ENCODE measurements at places on chromosomes 13 and 19.

DNA sequence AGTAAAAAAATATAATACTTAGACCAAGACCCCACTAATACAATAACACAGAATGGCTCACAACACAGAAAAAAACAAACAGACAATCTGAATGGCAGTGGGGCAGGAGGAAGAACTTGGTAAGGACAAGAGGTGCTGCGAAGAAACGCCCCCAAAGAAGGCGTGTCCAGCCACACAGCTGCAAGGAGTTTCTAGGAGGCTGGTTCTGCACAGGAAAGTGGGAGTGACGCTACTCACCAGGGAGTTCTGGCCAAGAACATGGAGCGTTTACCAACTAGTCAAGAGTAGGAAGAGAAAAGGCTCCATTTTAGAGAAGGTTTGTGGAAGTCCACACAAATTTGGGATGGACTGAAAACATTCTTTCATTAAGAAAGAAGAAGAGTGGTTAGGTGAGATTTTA, 95.3 kb upstream of the SLC15A1 start:
- no peak for DNase-seq

DNA sequence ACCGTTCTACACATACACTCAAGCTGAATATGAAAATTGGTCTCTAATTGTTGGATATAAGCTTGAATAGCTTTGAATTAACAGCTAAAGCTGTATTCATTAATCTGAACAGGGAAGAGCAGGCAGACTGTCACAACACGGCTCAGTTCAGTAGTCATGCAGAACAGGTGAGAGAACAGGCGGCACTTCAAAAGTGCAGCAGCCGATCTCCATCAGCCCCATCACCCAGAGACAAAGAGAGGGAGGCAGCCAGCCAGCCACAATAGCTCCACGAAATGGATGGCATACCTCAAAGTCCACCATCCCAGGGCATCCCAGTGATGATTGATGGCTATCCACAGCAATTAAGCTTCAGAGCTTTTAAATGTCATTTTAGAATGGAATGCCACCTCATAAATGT, 419.2 kb downstream of the OLFM4 start:
- no peak for DNase-seq

DNA sequence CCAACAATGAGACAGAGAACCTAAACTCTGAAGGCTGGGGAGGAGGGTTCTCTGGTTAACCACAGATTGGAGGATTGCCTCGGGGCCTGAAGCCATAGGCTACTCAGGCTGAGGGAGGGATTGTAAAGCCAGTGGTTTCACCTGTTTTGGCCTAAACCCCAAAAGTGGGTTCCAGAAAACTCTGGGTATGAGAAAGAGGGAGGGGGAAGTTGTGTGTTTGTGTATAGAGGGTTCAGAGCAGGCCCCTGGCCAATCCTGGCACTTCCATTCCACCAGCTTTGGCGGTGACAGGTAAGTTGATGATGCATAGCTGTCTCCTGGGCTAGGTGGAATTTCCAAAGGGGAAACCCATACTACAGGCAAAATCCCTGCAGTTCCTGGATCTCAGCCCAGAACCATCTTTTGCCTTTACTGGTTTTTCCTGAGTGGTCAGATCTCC, 13.5 kb upstream of the CCDC97 start:
- no peak for DNase-seq

- peak; percentile 98 for DNase-seq
Measured at GRCh38 chr19:11535792-11536595, 2.7 kb upstream of the CNN1 start.

DNA sequence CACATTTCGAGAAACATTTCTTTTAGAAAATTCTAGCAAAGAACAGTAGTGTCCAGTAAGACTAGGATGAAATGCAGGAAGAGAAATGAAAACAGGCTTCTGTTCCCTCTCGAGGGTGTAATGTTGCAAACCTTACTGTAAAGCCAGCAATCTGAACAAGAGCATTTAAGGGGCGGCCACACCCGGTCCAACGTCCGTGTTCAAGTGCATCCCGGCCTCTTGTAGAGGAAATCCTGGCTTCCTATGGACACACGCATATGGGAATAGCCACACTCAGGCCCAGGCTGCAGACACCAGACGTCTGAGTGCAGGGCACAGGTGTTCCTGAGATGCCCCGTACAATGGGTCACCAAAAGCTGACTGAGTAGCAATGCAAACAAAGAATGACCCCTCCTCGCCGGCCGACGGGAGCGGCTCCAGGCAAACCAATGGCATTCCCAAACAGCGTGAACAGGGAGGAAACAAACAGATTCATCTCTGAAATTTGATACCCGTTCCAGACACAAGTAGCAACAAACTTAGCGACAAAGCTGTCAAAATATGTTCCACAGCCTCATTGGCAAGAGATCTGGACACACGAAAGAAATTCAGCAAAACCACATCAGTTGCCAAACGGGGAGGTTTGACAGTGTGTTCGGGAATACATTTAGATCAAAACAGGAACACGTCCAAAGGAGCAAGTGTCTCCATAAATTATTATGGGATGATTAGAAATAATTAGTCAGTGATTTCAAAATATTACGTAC, 278.6 kb upstream of the TSHZ3 start:
- DNase-seq = no peak

DNA sequence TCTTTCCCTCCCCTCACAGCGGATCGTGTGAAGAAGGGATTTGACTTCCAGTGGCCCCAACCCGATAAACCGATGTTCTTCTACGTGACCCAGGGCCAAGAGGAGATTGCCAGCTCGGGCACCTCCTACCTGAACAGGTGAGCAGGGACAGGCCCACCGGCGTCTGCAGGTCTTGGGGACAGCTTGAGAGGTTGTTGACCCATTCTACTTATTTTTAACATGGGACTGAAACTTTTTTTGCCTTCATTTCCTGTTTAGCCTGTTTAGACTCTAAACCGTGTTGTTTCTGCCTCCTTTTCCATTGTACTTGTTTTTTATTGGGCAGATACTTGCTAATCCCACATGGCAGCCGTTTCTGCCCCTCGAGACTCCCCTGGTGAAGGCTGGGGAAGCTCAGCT, 28.5 kb downstream of the UPF1 start:
- DNase-seq = no peak

DNA sequence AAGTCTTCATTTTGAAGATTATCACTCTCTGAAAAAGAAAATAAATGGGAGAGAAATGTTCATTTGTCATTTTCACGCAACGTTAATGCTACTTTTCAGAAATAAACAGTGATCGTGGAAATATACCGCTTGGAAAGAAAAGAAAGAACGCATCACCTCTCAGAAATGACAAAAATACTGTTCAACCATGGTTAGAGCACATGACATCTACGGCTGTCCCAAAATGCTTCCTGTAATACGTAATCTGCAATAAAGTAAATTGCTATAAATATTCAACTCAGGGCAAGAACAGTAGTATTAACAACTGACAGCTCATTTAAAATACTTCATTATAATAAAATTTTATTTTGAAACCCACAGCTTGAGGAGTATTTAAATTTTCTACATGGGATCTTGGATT, 15.2 kb downstream of the LATS2 start:
- no peak for DNase-seq

DNA sequence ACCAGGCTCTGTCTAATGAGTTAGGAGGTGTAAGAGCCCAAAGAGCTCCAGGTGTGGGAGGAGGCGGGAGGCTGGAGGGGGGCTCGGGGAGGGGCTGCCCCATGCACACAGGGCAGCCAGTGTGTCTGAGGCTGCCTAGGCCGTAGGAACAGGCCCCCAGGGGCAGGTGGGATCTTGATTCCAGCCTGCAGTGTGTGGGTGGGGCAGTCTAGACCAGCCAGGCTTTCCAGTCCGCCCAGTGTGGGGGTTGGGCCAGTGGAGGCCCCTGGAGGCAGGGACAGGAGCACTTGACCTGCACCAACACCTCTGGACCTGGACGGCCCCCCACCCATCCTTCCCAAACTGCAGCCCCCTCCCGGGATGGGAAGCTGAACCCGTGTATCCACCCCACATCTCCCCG, 5.4 kb upstream of the CAMSAP3 start:
- DNase-seq = no peak

DNA sequence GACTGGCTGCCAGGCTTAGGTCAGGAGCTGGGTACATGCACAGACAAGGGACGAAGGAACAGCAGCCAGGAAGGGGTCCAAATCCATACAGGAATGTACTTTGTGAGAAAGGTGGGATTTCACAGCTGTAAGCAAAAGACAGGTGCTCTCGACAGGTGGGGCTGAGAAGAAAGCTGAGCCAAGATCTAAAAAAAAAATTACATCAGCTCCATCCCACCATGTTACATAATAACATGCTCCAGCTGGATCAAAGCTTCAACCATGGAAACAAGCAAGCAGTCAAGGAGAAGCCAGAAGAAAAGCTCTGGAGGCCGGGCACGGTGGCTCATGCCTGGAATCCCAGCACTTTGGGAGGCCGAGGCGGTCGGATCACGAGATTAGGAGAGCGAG, 8.0 kb downstream of the UBXN6 start:
- no peak for DNase-seq

DNA sequence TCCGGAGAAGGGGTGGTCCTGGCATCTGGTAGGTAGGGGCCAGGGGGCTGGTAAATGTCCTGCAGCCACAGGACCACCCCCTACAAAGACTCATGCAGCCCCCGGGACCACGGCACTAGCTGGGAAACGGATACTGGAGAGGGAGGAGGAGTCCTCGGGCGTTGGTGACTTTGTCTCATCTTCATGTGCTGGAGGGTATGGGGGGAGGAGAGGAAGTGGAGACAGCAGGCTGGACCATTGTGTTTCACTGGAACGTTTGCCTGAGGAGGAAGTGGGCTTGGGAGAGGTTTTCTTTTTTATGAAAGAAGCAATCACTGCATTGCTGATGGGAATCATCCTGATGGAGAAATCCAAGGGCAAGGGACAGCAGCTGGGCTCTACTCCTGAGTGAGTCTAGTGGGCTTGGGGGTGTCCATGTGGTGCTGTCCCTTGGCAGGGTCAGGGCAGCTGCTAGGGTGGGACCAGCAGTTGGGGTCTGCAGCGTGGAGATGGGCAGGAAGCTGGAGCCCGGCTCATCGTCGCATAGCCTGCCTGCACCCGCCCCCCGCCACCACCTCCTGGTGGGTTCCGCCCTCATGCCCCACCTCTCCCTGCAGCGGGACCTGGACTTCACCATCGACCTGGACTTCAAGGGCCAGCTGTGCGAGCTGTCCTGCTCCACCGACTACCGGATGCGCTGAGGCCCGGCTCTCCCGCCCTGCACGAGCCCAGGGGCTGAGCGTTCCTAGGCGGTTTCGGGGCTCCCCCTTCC, 1.7 kb upstream of the ADM5 start:
- DNase-seq = no peak

DNA sequence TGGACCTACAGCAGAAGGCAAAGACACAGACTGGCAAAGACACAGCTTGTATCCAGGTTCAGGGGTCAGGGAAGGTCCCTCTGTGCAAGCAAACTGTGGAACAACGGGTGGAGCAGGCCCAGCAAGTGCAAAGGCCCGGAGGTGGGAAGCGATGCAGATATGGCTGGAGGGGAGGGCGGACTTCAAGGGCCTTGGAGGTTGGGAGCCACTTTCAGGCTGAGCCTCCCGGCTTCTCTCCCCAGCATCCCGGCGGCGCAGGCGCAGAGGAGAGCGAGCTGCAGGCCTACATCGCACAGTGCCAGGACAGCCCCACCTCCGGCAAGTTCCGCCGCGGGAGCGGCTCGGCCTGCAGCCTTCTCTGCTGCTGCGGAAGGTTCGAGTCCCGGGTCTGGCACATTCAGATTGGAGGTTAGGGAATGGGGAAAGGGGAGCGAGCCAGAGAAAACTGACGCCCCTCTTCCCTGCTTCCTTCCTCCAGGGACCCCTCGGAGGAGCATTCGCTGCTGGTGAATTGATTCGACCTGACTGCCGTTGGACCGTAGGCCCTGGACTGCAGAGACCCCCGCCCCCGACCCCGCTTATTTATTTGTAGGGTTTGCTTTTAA, 2.1 kb upstream of the PNPLA6 start:
- DNase-seq = no peak

DNA sequence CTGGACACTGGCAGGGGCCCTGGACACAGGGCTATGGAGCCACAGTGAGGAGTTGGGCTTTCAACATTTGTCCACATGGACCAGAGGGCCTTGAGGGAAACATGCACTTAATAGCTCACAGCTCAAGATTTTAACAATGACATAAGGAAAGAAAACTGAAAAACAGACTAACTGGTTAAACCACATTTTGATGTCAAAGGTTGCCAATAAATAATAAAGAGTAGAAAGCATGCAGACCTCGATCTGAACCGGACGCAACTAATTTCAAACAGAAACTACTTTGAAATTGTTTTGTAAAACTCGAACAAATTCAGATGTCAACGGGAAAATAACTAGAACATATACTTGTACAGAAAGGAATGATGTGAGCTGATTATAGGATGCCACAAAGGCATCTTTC, 15.5 kb upstream of the ZNF888 start:
- DNase-seq = no peak

GRCh38 chr19:47742634-47743033, 2.7 kb upstream of the NOP53 start:
- no peak for DNase-seq

- no peak for DNase-seq
Measured at GRCh38 chr13:66995203-66995611, 234.9 kb downstream of the PCDH9 start.

DNA sequence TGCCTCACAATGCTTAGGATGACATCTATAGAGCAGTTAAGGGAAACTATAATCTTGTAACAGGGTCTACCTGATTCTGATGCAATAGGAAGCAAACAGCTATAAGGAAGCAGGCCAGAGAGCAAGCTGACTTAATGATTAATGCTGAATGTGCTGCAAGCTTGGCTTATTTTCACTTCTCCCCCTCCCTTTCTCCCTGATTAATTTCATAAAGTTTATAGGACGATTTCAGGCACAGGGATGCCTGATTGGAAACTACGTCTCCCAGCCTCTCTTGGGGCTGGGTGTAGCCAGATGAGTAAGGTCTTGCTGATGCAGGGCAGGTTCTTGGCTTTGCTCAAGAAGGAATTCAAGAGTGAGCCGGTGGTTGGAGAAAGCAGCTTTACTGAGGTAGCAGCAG, 82.8 kb upstream of the MRI1 start:
- no peak for DNase-seq

DNA sequence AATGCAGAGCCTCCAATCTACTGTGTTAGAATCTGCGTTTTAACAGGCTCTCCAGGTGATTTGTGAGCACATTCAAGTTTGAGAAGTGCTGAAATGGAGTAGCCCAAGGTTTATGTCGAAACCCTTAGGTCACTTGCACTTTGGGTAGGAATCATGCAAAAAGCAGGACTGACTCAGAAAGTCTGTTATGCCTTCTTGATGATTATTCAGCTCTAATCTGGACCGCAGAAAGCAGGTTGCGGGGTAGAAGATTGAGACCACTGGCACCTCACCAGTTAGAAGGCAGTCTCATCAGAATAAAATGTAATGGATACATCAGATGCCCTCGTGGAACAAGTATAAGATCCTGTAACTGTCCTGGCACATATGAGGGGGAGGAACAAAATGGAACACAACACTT, 326.3 kb downstream of the DCLK1 start:
- no peak for DNase-seq

GRCh38 chr13:98797456-98797855, 45.0 kb upstream of the SLC15A1 start:
- DNase-seq = no peak

DNA sequence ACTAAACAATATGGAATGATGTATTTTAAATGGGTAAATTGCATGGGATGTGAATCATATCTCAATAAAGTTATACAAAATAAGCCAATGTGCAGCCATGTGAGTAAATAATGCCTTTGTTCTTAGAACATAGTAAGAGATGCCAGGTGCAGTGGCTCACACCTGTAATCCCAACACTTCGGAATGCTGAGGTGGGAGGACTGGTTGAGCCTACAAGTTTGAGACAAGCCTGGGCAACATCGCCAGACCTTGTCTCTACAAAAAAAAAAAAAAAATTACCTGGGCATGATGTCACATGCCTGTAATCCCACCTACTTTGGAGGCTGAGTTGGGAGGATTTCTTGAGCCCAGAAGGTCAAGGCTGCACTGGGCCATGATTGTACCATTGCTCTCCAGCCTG, 230.7 kb downstream of the RFC3 start:
- no peak for DNase-seq
